D721Med (cell line): ENCODE measurements at places on chromosomes 6 and 20.

GRCh38 chr6:152531659-152532058 lies 105.5 kb downstream of the SYNE1 start:
- DNase-seq = no peak

DNA sequence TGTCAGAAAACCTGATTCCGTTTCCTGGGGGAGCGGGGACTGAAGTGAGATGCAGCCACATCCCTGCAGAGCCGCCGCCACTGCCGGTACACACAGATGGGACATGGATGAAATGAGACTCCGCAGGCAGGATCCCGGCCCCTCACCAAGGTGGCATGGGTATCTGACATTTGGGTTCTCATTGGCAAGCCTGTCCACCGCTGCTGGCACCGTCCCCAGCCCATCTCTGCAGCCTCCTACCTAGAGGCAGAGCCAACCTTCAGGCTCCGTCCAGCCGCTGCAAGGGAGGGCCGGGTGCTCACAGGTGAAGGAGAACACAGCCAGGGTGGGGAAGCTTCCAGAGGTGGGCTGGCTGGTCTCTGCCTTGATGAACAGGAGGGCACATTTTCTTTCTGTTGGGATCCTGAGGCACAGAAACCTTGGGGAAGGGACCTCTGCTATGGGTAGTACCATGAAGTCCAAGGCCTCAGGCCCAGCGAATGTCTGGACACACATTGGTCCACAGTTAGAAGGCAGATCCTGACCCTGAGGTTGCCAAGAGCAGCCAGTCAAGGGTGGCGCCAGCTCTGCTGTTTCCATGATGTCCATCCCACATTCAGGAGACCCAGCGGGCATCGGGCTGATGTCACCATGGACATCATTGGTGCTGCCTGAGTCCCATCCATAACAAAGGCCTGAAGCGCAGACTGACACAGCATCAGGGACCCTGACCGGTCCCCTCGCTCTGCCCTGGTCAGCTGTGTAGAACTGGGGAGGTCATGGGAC lies 177.4 kb downstream of the TAF4 start:
- DNase-seq = no peak

DNA sequence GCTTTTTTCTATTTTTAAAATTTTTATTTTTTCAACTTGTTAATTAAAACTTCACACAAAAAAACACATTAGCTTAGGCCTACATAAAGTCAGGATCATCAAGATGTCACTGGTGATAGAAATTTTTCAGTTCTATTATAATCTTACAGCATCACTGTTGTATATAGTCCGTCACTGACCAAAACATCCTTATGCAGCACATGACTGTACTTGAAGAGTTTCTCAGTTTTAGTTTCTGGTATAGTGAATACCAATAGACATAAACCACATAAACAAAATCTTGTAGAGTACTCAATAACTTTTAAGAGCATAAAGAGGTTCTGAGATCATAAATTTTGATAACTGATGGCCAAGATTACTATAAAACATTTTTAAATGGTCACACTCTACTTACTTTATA lies 71.8 kb downstream of the ASCC3 start:
- DNase-seq = no peak

DNA sequence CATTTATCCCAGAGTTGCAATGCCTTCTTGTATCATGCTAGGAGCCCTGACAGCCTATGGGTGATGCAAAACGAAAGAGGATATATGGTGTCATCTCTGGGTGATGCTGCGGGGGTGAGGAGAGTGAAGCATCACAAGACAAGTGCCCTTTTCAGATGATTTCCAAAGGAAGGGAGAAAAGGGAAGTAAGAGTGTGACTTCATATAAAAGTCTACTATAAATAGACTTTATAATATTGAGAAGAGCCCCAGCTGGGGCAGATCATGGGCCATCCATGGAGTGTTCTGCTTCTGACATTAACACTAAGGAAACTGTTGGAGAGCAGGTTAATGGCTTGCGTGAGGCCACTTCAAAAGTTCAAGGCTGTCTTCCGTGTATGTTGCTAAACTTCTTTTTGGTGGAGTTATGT lies 4.4 kb downstream of the CD83 start:
- no peak for DNase-seq

DNA sequence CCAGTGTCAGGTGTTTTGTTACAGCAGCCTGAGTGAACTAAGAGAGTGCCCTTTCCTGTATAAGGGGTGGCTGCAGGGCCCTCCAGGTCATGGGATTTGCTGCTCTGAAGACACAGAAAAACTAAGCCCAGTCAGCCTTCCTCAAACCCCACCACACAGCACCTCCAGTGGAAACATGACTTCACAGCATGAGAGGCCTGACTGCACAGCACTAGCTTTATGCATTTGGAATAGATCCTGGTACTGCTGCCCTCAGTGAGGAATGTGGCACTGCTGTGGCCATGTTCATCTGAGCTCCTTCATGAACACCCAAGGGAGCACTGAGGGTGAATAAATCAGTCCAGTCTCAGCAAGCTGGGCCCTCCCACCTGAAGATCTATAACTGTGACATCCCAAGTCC lies 296.1 kb upstream of the FOXQ1 start:
- DNase-seq = no peak

DNA sequence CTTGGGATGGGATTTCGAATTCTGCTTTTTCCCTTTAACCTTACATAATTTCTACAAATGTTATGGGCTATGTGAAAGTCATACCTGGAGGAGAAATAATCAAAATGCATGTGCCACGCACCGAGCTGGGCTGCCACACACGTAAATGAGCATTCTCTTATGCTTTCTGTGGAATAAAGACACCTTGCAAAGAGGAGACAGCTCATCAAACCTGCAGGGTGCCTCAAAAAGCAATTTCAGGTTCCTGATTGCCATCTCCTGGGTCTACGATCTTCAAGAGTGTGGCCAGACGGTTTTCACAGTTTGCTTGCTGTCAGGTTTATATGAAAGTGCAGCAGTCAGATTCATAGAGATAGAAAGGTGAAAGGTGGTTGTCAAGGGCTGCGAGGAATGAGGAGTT lies 36.6 kb downstream of the DUSP22 start:
- DNase-seq = no peak

DNA sequence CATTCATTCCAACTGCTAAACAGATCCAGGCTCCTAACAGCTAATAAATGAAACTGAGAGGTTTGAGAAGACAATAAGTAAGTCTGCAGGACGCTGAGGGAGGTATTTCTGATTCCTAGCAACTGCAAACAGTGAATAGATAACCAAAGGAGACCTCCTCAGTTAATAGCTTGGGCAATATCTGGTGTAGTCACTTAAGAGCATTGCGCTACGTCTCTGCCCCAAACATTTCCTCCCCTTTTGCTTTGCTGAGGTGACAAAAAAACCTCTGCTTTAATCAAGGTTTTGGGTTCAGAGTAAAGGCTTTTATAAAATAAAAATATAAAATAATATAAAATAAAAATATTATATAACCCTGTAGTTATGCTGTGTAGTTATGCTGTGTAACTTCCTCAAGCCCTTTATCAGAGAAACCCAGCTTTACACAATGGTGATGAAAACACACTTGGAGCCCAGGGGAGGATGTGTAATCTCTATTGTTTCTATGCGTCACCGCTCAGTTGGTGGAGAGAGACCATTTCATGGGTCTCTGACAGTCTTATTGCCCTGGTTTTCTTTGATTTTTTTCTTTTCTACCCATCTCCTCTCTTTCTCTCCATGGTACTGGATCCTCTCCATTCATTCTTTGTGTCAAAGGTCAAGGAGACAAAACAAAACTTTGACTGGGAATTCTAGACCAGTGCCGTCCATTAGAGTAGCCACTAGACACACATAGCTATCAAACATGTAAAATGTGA lies 18.9 kb upstream of the CALHM5 start:
- DNase-seq = no peak

DNA sequence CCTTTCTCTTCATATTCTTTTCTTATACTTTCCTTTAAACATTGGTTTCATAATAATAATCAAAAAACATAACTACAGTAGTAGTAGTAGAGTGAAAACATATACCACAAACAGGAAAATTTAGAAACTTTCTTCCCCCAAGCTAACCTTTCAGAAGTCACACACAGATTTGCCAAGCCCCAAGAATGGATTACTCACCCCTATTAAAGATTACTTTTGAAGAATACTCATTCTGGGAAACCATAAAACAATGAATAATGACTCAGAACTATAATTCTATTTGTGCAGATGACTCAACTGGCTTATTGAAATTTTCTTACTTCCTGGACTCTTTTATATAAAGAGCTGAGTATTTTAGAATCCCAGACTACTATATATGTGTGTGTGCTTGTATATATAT lies 119.4 kb upstream of the GJE1 start:
- no peak for DNase-seq

DNA sequence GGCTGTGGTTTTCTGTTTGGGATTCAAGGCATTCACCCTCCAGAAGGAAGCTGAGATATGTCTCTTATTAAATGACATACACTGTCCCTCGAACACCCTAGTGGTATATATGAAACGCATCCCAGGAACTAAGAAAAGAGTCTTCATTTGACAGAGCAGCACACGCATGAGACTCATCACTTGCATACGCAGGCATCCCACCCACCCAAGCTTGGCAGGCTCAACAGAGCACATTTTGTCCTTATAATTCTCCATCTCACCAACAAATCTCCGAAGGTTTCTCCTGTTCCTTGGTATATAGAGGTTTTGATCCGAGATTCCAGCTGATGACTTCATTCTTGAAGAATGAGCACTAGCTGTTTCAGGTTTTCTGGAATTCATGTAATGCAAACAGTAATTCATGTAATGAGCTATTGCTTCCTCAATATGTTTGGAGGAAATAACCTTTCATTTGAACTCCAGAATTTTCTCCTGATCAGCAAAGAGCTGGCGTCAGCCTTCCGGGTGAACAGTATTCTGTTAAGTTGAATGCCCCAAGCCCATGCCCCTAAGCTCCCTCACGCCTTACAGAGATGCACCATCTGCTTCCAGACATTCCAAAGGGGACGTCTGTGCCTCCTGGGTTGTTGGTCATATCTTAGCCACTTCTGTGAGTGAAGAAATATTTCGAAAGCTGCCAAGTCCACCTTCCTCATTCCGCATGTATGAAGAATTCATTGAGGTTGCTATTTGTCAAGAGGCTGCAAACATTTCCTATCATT lies 66.0 kb upstream of the CDH4 start:
- DNase-seq = no peak

DNA sequence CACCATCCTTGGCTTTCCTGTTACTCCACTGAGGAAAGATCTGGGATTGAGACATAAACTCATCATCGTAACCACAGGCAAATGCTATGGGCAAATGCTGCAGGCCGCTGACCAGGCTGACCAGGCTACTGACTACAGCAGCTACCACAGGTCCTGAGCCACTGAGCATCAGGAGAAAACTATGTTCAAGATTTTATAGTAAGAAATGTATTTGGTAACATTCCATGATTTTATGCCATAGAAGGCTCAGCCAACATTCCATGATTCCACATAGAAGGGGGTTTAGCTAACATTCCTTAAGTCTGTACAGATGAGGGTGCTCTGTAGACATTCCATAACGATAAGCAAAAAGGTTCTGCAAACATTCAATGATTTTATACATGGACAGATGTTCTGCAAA lies 16.1 kb upstream of the B4GALT5 start:
- DNase-seq = no peak

- DNase-seq = no peak
Observed at GRCh38 chr6:87075168-87075567, 19.7 kb downstream of the CGA start.

DNA sequence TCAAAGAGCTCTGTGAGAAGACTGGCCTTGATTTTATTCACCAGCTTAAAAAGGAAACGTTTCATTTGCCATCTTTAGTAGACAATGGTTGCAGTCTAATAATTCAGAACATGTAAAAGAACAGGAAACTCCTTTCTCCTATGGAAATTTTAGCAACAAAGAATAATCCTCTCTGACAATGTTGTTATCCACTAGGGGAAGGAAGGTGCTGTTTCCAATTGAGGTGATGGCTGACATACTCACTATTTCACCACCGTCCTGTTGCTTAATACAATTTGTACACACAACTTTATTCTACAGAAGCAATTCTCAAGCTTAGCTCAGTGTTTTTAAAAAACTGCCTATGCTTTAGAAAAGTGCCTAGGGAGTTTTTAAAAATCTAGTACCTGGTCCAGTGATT lies 192.7 kb downstream of the ARHGAP18 start:
- no peak for DNase-seq

- no peak for DNase-seq
Observed at GRCh38 chr6:15842727-15843117, 179.9 kb upstream of the DTNBP1 start.

- no peak for DNase-seq
Observed at GRCh38 chr6:167826230-167826895, 348 bp upstream of the AFDN start.

GRCh38 chr20:33005908-33006775 lies 1.4 kb upstream of the BPIFB2 start:
- no peak for DNase-seq

GRCh38 chr20:4014031-4014474 lies 1.3 kb downstream of the RNF24 start:
- no peak for DNase-seq

DNA sequence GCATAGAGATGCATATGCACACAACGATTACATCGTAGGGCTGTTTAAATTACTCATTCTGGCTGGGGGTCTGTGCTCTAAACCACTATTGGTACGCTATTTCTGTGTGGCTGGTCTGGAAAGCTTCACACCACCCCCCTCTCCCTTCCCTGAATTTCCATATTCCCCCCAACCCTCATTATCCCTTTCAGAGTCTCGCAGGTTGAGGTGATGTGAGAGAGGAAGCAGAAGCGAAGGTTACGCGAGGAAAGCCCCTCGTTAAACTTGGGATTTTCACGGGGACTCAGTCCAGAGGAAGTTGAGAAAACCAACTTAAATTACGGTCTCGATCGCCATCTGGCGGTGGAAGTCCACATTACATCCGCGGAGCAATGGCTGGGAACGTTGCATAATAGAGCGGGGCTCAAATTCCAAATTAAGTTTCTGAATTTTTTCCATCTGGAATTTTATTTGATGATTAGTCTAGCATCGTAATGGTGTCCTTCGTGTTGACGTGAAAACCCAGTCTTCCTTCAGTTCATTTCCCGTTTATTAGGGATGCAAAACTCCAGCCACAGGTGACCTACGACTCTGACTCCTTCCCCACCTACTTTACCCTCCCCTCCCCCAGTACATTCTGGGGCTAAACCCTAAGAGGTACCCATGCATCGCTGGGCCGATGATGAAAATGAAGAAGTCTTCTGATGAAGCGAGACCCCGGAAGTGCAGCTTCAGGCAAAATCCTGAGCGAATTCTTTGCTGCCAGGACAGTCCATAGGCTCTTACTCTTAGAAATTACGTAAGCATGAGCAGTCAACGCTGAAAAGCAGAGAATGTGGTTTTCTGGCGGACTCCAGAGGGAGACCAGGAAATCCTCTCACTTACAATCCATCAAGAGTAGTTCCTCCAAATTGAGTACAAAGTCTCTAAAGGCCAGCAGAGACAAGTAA lies 19.7 kb downstream of the HLA-DOB start:
- DNase-seq = no peak

- no peak for DNase-seq
Observed at GRCh38 chr20:62724692-62725595, 16.3 kb downstream of the NTSR1 start.

GRCh38 chr6:81906709-81907204 lies 154.3 kb upstream of the TENT5A start:
- no peak for DNase-seq
